ENCODE measurements at places on chromosomes 3 and 15. TPM values are rescaled to one million over a fixed set of nuclear protein-coding genes. Genes with fewer than 3 reads are reported as not detected.

ADAMTS9 gene
- 4.5 TPM for total RNA-seq

GRCh38 chr3:143998266-143998665 lies 26.6 kb downstream of the DIPK2A start:
- DNase-seq: no peak

GRCh38 chr15:66862111-66862939 lies 160.3 kb downstream of the SMAD6 start:
- DNase-seq: no peak

SKOR1 gene
- total RNA-seq: 0.13 TPM

TRIM71 gene
- total RNA-seq: not detected

DNA sequence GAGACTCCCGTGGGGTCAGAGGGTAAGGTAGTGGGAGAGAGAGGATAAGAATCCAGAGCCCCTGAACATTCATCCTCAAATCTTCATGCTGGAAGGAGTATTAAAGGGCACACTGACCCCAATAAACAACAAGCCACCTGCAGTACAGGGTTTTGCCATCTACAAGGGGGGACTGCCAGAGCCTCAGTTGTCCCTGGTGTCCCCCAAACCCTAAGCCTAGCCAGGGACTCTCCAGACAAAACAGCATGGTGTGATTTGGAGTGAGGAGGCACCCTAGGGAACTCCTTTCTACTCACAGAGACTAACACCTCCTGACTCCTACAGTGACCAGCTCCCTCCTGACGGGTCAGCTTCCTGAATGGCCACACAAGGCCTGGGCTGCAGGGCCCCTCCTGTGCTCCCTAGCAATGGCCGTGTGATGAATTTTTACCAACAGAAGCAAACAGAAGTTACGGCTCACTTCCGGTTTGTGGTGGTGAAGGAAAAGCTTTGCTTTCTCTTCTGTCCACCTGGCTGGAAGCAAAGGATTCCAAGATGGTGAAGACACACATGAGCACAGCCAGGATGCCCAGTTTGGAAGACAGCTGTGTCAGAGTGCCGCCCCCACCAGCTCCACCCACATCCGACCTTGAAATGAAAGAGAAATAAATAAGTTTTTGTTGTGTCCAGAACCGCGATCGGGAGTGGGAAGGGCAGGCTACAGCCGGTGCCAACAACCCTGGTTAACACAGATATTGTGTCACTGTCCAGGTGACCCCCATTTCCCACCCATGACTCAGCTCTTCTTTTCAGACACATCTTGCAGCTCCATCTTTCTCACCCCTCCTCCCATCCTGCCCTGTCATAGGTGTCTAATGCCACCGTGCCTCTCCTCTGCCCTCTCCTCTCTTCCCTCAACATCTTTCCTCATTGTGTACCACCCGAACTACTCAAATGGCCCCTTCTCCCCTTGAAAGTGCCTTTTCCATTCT lies 69.6 kb upstream of the ATP13A3 start:
- peak; percentile 46 for DNase-seq

GRCh38 chr15:62932436-62932835 lies 110.1 kb upstream of the TPM1 start:
- no peak for DNase-seq

- no peak for DNase-seq
Observed at GRCh38 chr3:99915906-99916432, 98.3 kb downstream of the CMSS1 start.

DNA sequence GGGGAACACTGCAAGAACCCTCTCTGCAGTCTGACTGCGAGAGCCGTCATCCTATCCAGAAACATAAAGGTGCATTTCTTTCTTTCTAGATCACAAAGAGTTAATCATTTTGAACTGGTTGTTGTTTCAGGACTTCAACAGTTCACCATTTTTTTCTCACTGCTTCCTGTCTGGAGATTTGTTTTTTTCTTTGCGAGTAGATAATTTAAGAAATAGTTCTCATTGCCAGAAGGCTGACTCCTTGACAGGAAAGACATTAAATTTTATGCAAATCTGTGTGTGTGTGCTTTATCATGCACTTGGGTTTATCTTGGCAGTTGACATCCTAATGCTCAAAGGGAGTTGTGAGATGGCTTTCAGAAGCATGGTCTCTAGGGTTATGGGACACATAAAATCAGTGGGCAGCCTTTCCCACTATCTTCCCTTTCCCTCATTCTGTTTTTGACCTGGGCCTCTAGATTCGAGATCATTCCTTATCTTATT lies 123.5 kb upstream of the TBL1XR1 start:
- DNase-seq: no peak

CRABP1 gene
- total RNA-seq: not detected

GRCh38 chr3:37922721-37923568 lies 61.3 kb downstream of the CTDSPL start:
- DNase-seq: no peak

DNA sequence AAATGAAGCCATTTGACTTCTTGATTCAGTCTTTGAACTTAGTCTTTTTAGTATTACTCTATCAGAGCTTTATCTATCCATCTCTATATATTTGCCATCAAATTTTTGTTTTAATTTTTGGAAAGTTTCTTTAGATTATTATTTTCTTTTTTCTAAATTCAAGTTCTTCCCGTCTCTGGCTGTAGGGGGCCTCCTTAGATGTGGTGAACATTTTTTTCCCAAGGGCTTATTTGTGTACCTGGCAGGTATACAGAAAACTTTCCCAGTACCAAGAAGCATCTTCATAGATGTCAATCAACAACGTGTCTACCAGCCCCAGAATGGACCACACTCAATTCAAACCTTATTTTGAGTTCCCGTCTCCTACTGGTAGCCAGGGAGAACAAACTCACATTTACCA lies 486.8 kb upstream of the CNTN4 start:
- no peak for DNase-seq

DNA sequence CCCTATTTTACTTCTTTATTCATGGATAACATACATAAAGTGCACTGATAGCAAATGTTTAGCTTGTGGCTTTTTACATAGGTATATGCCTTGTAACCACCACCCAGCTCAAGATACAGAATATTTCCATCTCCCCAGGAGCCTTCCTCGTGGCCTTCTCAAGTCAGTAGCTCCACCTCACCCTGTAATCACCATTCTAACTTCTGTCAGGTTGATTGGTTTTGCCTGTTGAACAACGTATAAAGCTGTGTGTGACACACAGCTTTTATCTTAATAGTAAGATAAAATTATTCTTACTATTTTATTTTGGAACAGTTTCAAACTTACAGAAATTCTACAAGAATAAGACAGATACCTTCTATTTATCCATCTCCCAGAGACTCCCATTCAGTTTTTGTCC lies 13.3 kb downstream of the ATG7 start:
- no peak for DNase-seq

CPLX3 gene
- total RNA-seq: not detected

GRCh38 chr3:20064796-20065564 lies 24.7 kb downstream of the KAT2B start:
- no peak for DNase-seq

DNA sequence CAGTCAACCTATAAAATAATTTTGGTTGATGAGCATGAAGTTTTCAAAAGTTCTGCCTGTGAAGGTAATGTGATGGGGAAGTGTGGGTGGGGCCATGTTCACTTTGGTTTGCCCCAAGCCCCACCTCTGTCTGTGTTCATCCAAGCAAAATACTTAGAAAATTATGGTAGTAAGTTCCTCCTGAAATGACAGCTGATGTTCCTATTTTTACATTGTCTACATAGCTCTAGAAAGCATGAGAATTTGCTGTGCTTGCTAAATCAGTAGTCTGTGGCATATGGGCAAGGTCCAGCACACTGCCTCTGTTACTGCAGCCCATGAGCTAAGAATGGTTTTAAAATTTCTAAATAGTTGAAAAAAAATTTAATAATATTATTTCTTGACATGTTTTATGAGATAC lies 21.9 kb upstream of the CP start:
- no peak for DNase-seq

DNA sequence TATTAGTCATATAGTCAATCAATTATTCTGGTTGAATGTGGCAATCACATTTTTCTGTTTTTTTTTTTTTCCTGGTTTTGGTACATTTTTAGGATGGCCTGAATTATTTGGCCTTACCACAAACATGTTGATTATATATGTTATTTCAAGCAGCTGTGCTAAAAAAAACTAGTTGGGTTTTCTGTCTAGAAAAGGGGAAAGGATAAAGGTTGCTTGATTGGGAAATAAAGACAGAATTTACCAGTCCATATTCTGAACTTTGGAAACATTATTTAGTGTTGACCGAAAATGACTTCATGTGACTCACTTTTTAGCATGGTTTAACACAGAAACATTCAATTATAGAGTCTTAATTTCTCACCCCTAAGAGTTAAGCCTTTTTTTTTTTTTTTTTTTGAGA lies 8.1 kb downstream of the MORF4L1 start:
- DNase-seq: no peak

- DNase-seq: peak; percentile 34
Observed at GRCh38 chr3:195260280-195260905, 10.6 kb downstream of the XXYLT1 start.

DNA sequence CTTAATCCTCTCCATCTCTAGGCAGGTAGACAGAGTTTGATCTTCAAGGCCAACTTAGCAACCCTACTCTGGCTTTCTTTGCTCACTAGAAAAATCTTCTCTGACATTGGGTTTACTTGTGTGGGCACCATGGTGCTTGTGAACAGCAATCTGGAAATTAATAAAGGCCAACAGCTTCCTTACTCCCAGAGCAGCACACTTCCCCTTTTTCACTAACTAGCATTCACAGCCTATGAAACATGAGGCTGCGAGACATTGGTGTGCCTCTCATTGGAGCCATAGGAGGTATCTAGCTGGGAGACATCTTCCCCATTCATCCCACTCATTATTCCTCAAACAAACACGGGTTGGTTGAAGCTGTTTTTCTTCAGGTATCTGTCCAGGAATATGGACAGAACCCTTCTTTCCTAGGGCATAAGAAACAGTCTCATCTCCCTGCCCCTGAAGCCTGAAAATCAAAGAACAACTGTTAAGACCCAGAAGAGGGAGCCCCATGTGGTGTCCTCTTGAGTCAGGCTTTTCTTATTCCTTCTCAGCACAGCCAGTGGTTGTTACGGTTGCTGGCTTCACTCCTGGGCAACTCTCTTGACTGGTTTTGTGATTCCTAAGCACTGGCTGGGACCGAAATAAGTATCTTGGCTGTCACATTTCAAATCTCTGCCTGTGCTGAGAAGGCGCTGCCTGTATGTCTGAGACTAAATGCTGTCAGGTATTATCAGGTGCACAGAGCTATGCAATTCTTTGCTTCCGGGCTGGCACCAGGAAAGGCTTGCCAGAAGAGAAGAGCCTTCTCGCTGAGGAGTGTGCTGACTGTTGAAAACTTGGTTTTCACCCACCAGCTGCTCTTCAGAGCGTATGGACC lies 194.4 kb downstream of the FEZF2 start:
- DNase-seq: no peak

- no peak for DNase-seq
Observed at GRCh38 chr3:107775974-107776373, 253.2 kb downstream of the BBX start.

- DNase-seq: no peak
Observed at GRCh38 chr3:194281766-194282165, 69.4 kb downstream of the CPN2 start.

DNA sequence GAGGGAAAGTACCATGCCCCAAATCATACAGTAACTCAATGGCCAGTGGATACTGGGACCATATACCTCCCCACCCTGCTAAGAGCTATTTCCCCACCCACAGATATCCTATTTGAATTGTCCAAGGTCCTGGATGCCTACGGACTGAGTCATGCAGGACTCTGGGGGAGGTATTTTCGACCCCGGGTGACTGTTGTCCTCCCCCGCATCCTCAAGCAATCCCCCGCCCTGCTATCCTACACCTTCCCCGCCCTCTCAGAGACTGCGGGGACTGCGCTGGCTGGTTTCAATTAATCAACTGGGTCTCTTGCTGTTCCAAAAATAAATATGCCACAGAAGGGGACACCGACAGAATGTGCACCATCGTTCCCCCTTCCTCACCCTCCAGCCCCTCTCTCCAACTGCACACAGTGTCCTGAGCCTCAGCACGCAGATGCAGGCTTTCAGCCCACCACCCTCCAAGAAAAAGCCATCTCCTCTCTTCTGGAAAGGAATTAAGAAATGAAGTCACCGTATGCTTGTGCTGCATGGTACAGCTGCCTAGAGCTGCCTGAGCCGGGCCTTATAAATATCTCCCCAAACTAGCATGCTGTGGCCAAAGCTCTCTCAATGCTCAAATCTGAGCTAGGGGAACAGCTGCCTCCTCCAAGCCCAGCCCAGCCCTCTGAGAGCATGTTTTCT lies 8.1 kb downstream of the CAV3 start:
- peak; percentile 82 for DNase-seq

ZNF860 gene
- total RNA-seq: 2.6 TPM

TNFSF10 gene
- 21.4 TPM for total RNA-seq

SERPINI2 gene
- total RNA-seq: not detected

GRCh38 chr15:85306946-85307686 lies 73.3 kb upstream of the AKAP13 start:
- no peak for DNase-seq

DNA sequence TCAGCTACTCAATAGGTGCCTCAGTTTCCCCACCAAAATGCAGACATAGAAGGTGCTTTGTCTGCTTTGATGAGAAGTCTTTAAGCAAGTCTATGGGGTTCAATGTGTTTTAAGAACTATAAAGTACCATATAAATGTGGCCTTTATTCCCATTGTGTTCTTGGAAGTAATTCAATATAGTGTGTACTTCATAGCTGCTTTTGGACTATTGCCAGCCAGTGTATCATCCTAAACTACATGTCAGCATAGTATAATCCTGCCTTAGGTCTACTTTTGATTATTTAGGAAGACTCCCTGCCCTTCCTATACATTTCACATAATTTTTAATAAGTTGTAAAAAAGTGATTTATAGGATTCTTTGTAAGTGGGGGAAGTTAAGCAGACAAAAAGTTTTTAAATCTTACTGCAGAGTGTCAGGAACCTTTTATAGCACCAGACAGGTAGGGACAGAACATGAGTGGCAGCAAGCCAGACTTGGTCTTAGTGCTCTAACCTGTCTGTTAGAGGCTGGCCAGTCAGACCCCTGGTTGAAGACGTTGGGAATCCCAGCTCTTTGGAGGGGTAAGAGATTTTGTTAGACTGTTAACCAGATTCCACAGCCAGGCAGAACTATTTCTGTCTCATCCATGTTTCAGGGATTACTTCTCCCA lies 48.4 kb downstream of the MLH1 start:
- no peak for DNase-seq

GRCh38 chr3:99637368-99638111 lies 854 bp upstream of the COL8A1 start:
- DNase-seq: peak; percentile 37

DNA sequence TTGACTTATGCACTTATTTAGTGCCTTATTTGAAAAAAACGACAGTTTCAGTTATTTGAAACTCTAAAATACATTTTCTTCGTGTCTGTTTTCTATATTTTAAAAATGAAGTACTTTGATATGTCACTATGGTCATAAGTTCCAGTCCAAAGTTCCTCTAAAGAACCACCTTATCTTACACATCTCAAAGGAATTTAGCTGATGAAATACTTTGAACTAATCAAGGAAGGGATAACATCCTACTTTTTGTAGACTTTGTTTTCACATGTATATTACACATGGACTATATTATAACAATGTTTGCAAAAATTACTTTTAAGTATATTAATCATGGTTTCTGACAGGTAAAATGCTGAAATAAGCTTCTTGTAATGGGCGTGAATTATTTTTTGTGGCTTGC lies 265.8 kb upstream of the ZNF717 start:
- DNase-seq: no peak

GRCh38 chr3:123733805-123734526 lies 149.1 kb upstream of the HACD2 start:
- peak; percentile 35 for DNase-seq

Data from PC-9 (cell line).